ENCODE measurements at places on chromosomes 3 and 15. TPM values are rescaled to one million over a fixed set of nuclear protein-coding genes. Genes with fewer than 3 reads are reported as not detected.

Gene ISG20
- total RNA-seq, result 1.1 TPM

Gene POLG
- total RNA-seq, result 73.5 TPM

DNA sequence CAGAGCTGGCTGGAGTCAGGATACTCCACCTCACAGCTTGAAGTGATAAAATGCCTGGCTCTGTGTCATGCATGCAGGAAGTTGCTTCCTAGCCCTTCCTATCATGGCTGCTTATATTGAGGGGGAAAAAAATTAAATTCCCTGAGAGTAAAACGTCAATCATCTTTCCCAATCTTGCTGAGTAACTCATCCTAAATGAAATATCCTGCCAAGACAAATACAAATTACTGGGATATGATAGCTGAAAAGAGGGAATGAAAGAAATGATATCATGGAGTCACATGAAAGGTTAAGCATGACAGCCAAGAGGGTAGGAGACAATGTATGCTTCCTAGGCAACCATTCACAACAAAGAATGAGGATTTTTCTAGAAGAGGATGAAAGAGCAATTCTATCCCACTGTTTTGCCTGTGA, 110.6 kb downstream of the ABI3BP start:
- H3K36me3 ChIP-seq, result no peaks in the 10 kb centered on the region
- no peak for DNase-seq
- no peaks in the 10 kb centered on the region for H3K27me3 ChIP-seq
- H3K27ac ChIP-seq, result peak overlapping the region; percentile 51

GRCh38 chr3:31350307-31350706, 182.4 kb upstream of the STT3B start:
- H3K27ac ChIP-seq, result no peak overlapping the region
- no peak for DNase-seq
- H3K4me3 ChIP-seq, result no peak overlapping the region

DNA sequence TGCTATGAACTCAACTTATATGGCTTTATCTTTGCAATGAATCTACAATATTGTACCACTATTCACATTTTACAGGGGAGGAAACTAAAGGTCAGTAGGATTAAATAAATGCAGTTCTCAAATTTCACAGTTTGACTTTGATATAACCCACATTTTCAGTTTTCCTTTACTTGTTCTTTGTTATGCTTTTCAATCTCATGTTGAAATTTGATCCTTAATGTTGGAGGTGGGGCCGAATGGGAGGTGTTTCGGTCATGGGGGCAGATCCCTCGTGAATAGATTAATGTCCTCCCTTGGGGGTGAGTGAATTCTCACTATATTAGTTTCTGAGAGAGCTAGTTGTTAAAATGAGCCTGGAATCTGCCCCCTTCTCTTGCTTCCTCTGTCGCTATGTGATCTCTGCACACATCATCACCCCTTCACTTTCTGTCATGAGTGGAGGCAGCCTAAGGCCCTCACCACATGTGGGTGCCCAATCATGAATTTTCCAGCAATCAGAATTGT, 44.7 kb downstream of the CD200 start:
- peaks cover 5% of the 10 kb centered on the region for H3K36me3 ChIP-seq
- DNase-seq, result no peak
- no peak overlapping the region for H3K27ac ChIP-seq
- peaks cover 28% of the 10 kb centered on the region for H3K4me1 ChIP-seq
- no peaks in the 10 kb centered on the region for H3K27me3 ChIP-seq
- H3K4me3 ChIP-seq, result no peak overlapping the region

DNA sequence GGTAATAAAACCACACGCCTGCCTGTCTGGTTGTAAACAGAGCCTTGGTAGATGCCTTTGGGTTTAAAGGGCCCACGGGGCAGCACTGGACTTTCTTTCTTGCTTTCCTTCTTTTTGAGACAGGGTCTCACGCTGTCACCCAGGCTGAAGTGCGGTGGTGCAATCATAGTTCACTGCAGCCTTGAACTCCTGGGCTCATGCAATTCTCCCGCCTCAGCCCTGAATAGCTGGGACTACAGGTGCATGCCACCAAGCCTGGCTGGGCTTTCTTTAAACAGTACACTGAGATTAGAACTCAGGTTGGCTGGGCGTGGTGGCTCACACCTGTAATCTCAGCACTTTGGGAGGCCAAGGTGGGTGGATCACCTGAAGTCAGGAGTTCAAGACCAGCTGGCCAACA, 42.2 kb downstream of the POC1A start:
- H3K4me1 ChIP-seq, result peaks cover 25% of the 10 kb centered on the region
- H3K36me3 ChIP-seq, result peaks cover 3% of the 10 kb centered on the region
- H3K27me3 ChIP-seq, result no peaks in the 10 kb centered on the region
- H3K4me3 ChIP-seq, result no peak overlapping the region
- no peak overlapping the region for H3K27ac ChIP-seq

DNA sequence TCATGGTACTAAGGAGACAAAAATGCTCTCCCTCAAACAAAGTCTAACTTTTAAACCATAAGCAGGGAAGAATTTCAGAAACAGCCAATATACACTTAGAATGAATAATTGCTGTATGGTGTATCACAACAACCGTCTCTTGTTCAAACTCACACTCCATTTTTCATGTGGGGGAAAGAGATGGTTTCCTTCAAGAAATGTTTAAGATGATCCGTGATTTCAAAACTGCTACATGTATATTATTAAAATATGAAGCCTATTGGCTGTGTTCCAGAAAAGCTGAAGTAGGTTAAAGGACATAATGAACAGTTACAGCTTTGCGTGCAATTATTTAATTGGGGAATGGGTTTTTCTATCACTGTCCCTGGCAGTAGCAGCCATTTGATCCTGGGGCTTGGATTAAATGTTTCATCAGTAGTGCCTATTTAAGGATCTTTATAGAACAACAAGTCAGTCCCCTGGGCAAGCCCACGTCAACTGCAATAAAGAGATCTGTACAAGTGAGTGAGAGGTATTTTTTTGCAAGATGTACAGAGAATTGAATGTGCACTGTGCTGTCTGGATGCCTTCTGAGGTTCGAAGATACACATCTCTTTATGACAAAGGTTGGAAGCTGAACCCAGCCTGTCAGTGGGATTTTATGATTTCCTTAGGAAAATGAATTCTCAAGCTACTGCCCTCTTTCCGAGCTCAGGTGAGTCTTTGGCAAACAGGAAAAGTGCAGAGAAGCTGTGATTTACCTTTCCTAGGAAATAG, 337.2 kb upstream of the RARB start:
- H3K27ac ChIP-seq, result no peak overlapping the region
- peaks cover 28% of the 10 kb centered on the region for H3K4me1 ChIP-seq
- no peaks in the 10 kb centered on the region for H3K27me3 ChIP-seq
- H3K4me3 ChIP-seq, result no peak overlapping the region

GRCh38 chr3:147616998-147617619, 207.9 kb downstream of the ZIC1 start:
- H3K36me3 ChIP-seq, result no peaks in the 10 kb centered on the region
- H3K27ac ChIP-seq, result no peak overlapping the region
- H3K4me1 ChIP-seq, result peaks cover 19% of the 10 kb centered on the region
- no peak for DNase-seq
- no peaks in the 10 kb centered on the region for H3K27me3 ChIP-seq
- no peak overlapping the region for H3K4me3 ChIP-seq

GRCh38 chr3:13707456-13707855, 158.5 kb downstream of the FBLN2 start:
- no peak overlapping the region for H3K4me3 ChIP-seq
- DNase-seq, result no peak
- peaks cover 10% of the 10 kb centered on the region for H3K36me3 ChIP-seq
- H3K27ac ChIP-seq, result no peak overlapping the region

- H3K4me1 ChIP-seq, result no peaks in the 10 kb centered on the region
- no peak overlapping the region for H3K4me3 ChIP-seq
- no peak overlapping the region for H3K27ac ChIP-seq
Observed at GRCh38 chr3:142354076-142354475, 93.8 kb downstream of the XRN1 start.
